ENCODE measurements at places on chromosomes 7 and 10.

GRCh38 chr10:47127188-47127785 is 172.7 kb upstream of the GDF10 start:
- no peak for DNase-seq

GRCh38 chr10:78524342-78524741 is 490.7 kb downstream of the RPS24 start:
- DNase-seq = no peak

GRCh38 chr10:131184503-131184902 is 127.0 kb downstream of the TCERG1L start:
- DNase-seq = no peak

DNA sequence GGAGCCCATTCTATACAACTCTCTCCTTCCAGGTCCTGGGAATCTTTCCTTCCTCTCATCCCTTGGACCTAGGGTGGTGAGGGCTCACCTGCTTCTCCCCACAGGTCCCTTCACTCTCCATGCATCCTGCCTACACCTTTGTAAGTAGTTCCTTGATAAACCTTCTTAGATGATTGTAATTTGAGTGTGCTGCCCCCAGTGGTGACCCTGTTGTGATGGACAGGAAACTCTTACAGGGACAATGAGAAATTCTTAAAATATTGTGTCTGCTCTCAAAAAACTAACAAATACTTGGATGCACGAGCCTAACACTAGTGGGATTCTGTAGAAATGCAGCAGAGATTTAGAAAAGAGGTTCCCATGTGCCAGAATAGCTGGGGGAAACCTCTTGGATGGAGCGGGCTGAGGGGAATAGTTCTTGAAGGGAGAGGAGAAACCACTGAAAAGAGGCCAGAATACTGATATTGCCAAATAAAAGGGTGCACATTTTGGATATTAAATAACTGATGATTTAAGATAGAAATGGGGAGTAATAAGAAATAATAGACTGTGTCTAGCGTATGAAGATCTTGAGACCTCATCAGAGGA is 6.7 kb upstream of the PAXIP1 start:
- peak; percentile 14 for DNase-seq

GRCh38 chr10:110618230-110618610 is 25.9 kb upstream of the RBM20 start:
- peak; percentile 55 for DNase-seq

DNA sequence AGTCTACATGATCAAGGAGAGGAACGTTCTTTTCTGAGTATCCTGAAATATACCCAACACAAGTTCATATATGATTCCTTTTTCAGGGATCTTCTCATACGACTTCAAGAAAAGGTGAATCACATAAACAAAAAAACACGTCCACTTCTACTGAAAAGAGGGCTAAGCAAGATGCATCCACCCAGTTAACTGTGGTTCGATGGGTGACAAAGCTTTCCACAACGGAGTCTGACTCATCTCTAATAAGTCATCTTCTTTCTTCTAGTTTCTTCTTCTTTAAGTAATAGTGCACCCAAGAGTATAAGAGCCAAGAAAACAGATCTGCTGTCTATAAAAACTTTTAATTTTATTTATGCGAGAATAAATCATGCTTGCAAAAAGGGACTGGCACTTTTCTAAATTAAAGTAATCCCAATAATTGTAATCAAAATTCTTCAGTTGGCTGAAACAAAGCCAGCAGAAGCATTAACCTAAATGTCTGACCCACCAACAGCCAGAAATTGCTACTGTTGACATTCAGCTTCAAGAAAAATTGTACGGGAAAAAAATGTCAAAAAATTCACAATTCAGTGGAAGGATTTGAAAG is 146.9 kb upstream of the ANK3 start:
- peak; percentile 18 for DNase-seq

GRCh38 chr10:119803264-119803663 is 69.4 kb downstream of the MCMBP start:
- no peak for DNase-seq

DNA sequence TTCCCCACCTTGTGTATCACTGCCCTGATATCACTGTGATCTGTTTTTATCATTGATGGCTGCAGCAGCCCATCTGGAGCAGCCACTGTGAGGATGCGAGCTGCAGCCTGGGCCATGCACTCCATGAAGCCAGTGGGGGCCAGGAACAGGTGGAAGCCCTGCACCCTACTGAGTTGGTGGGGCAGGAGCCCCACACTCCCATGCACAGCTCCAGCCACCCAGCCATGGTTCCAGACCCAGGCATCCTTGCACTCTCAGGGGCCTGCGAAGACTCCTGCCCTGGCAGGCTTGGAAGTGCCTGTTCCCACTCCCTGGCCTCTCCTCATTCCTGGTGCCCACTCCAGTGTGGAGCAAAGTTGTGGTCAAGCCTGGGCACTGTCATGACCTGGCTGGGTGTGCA is 424.0 kb upstream of the FZD8 start:
- no peak for DNase-seq

DNA sequence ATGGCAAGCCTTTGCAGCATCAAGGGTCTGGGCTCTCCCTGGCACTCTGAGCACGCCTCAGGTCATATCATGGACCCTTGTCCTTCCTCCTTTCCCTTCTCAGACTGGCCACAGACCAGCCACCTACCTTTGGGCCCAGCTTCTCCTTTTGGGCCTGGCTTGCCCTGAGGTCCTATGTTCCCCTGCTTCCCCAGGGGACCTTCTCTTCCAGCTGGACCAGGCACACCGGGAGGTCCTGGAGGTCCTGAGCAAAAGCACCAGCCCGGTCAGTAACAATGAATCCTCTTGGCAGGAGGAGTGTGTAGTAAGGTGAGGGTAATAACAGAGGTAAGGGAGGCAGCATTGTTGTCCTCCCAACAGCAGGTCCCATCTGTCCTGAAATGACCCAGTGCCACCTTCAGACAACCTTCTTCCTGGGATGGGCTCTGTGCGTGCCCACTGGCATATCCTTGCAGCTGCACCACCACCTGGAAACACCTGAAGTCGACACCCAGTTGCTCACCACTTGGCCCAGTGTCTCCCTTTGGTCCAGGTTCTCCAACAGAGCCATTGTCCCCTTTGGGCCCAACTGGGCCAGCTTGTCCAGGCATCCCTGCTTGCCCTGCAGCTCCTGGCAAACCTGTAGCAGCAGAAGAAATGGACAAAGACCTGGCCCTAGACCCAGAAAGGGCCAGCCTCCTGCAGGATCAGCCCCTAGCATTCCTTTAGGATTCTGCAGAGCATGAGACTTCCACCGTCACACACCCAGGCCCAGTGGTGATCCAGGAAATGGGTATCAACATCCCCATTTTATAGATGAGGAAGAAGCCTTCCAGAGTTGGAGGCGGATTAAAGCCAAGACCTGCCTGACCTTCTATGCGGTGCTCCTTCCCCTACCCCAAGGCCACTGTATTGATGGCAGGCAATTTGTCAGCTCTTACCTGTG is 6.4 kb downstream of the SFTPD start:
- no peak for DNase-seq

- no peak for DNase-seq
Observed at GRCh38 chr7:90582164-90582563, 14.0 kb upstream of the CDK14 start.

GRCh38 chr10:47245731-47246350 is 54.2 kb upstream of the GDF10 start:
- DNase-seq = no peak

DNA sequence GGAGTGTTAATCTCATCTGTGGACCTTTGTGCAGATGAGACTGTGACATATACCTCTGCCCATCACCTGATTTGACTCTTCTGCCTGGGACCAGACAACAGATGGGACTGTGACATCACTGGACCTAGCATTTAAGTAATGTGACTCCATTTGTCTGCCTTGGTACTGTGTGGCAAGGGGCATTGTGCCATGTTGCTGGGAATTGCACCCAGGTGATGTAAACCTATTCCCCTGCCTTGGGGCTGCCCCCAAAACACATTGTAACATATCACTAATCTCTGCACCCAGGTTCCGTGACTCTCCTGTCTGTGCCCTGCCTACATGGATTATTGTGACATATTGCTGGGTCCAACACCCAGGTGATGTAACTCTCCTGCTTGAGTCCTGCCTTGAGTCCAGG is 40.4 kb upstream of the ZNF680 start:
- DNase-seq = no peak

- no peak for DNase-seq
Observed at GRCh38 chr7:7989616-7990440, 21.2 kb downstream of the GLCCI1 start.

DNA sequence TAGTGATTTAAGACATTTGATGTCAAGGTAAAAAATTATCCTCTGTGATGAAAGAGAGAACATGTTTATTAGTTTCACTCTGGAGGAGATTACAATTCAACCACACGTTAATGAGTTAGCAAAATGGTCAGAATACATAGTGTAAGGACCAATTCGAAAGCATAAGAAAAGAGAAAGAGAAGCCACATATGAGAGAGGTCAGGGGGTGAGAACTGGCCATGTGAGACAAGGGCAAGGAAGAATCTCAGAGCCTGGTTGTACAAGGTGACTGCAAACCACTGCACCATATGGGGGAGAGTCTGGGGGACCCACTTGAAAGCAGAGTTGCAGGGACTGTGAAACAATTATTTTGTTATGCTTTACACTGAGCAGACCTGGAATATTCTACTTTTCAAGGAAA is 27.7 kb upstream of the BET1 start:
- no peak for DNase-seq

GRCh38 chr10:117260084-117260483 is 19.2 kb downstream of the SLC18A2 start:
- no peak for DNase-seq

- no peak for DNase-seq
Observed at GRCh38 chr10:110402077-110402416, 95.7 kb upstream of the DUSP5 start.

DNA sequence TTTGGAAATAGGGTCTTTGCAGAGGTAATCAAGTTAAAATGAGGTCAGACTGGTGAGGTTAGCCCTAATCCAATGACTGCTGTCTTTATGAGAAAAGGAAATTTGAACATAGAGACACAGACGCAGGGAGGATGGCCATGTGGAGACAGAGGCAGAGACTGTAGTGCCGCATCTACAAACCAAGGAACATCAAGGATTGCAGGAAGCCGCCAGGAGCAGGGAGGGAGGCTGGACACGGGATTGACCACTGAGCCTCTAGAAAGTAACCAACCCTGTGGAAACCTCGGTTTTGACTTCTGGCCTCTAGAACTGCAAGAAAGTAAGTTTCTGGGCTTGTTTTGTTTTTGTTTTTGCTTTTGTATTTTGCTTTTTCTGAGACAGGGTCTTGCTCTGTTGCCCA is 68.4 kb upstream of the ADAM12 start:
- no peak for DNase-seq

DNA sequence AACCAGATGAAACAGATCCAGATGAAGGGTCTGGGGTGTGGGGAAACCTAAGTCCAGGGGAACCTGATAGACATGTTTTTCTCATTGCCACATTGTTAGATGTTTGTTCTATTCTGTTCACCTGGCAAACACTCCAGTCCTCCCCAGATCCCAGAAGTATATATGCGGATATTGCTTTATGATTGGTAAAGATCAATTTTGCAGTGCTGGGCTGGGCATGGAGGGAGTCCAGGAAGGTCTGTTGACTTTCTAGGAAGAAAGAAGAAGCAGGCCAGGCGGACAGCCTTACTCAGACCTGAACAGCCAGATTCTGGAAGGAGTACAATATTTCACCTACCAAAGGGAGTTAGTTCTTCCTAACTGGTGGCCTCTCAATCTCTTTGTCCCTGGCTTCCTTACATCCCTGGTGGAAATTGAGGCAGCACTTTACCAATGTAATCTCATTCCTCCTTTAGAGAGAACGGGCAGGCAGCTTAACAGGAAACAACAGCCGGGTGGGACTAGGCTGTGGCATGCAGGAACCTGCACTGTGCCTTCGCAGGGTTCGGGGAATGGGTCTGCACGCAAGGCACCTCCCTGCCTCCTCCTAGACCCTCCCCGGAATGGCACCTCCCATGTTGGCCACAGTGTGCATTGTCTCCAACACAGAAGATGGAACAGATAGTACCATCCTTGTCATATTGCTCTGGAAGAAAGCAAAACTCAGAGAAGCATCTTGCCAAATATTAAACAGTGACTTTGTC is 930 bp downstream of the GIMAP6 start:
- peak; percentile 50 for DNase-seq

GRCh38 chr7:18283045-18283444 is 212.5 kb upstream of the HDAC9 start:
- no peak for DNase-seq

GRCh38 chr7:80830584-80831285 is 88.1 kb downstream of the SEMA3C start:
- DNase-seq = no peak

DNA sequence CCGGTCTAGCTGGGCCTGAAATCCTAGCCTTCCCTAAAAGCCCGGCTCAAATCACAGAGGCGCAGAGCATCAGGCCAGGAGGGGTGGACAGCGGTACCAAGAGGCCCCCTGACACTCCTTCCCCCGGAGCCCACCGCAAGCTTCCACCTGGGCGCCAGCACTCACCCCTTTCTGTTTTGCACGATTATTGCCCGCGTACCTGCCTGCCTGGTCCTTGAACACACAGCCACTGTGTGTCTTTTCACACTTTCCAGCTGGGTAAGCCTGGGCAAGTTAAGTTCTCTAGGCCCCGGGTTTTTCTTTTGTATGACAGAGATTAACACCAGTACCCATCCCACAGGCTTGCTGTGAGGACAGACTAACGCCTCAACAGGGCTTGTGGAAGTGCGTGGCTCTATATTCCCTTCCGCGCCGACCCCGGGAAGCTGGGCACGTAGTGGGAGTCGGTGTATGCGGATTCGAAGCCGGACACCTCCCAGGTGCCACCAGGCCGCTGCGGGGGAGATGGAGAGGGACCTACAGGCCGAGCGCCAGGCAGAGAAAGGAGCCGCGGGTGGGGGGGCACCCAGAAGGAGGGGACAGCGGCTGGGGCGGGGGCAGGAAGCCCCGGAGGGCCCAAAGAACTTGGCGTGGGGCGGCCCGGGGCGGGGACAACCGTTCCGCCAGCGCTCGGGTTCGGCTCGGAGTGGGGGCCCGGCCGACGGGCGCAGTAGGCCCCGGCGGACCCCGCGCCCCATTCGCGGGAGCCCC is 792 bp downstream of the ZNF746 start:
- DNase-seq = peak; percentile 27

DNA sequence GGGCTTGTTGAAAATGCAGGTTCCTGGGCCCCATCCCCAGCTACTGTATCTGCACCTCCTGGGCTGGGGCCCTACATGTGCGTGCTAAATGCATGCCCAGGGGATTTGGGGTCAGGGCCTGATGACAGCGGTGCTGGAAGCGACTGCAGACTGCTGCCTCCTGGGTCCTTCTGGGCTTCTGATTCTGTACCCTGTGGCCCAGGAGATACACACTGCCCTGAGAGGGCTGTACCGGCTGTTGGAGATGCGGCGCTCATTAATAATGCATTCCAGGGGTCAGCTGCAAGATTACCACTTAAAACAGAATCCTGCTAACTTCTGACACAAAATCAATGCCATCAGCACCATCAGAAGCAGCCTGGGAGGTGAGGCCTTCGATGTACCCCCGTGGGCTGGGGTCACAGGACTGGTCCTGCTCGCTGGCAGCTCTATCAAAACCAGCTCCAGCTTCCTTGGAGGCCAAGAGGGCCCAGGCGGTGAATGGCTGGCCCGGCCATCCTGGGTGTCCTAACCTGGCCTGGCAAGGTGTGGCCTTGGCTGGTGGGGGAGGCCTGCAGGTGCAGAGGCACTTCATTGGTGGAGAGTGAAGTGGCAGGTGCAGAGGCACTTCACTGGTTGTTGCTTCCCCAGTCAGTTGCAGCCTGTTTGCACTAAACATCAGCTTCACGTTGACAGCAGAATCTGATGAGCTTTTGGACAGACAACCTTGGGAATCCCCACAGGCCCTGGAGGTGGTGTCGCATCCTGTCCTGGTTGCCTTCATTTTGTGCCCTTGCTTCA is 79.2 kb downstream of the GLRX3 start:
- DNase-seq = no peak
